Stimulated activated CD8-positive, alpha-beta memory T cell treated with anti-CD3 and anti-CD28 coated beads, Interleukin-4, amount 100 ng/mL, for 1 hour (primary cell): ENCODE measurements at places on chromosomes 3 and 15.

- DNase-seq: no peak
Measured at GRCh38 chr15:43498990-43499389, 6.0 kb upstream of the TP53BP1 start.

DNA sequence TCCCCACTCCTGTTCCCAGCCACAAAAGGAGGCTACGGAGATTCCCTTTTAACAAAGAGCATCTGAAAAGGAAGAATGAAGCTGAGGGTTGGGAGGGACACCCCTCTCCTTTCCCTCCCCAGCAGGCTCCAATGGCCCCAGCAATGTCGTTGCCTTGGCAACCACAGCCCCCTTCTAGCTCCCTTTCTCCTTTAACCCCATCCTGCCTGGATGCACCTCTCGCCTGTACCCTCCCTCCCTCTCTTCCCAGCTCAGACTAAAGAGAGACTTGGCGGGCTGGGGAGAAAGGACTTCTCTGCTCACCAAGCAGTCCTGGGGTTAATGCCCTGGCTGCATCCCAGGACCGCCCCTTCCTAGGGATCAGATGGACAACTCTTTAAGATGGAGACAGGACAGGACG lies 7.1 kb upstream of the RPL29 start:
- DNase-seq: no peak

GRCh38 chr15:70424937-70425411 lies 327.3 kb upstream of the TLE3 start:
- no peak for DNase-seq

GRCh38 chr3:21260507-21260906 lies 490.5 kb downstream of the ZNF385D start:
- no peak for DNase-seq

GRCh38 chr3:30135190-30135589 lies 471.2 kb upstream of the TGFBR2 start:
- no peak for DNase-seq

DNA sequence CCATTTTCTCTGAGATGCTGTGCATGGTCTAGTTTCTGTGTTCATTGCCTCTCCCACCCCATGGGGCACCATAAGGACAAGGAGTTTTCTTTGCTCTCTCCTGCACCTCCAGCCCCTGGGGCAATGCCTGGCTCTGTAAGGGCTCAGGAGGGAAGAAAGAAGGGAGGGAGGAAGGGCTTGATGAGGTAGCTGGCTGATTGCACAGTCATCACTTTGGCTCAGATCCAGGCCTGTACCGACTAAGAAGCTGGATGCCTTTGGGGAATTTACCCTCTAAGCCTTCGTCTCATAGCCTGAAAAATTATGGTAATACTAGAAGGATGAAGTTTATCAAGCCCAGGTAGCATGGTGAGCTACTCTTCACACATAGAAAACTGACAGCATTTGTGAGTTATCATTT lies 382.9 kb downstream of the GABRG3 start:
- no peak for DNase-seq

- DNase-seq: no peak
Measured at GRCh38 chr3:58416191-58416590, 17.4 kb downstream of the PDHB start.

DNA sequence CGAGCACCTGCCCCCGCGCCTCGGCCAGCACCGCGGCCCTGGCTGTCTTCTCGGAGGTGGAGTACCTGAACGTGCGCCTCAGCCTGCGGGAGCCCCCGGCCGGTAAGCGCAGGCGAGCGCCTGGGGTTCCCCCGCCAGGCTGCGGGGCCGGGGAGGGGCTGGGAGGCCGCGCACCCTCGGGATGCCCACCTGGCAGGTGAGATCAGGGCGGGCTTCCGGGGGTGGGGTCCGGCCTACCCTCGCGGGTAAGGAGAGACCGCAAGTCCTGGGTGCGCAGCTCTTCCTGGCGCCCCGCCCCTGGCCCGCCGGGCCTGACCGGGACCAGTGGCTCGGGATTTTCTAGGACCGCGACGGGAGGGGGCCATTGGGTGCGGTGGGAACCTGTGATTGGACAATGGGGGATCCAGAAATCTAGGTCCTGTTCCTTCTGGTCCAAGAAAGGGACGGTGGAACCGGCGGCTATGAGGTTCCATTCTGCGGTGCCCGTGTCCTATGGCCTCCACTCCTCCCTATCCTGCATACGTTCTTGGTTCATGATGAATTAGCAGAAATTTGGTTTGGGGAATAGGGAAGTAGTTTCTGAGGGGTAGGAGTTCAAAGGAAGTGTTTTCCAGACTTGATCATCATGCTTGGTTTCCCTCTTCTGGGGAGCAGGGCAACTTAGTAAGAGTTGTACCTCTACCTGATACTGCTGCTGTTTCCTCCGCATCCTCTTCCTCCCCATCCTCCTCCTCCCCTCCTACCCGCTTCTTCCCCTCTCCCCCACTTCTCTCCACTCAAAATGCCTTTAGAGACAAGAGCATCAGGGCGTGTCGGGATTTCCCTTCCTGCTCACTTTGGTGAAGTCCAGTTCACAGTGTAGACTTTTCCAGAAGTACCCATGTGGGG lies 808 bp downstream of the ARRDC4 start:
- DNase-seq: no peak

- no peak for DNase-seq
Measured at GRCh38 chr15:48563934-48564333, 81.6 kb downstream of the FBN1 start.

- DNase-seq: no peak
Measured at GRCh38 chr15:58490888-58491473, 59.2 kb downstream of the LIPC start.

DNA sequence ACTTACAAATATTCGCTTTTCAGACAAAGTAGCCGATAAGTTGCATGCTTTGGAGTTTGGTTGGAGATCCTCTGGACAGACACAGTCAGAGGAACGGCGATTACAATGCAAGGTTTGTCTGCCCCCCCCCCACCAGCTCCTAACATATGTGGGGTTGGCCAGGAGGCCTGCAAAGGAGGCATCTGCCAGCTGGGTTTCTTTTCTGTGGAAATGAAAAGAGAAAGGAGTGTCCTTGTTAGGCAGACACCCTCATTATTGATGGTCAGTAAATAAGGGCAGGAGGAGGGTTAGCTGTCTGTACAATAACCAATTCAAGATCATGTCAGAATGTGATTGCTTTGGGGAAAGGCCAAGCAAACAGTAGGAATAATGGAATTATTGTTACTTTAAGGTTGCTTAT lies 49.1 kb downstream of the TLNRD1 start:
- no peak for DNase-seq

DNA sequence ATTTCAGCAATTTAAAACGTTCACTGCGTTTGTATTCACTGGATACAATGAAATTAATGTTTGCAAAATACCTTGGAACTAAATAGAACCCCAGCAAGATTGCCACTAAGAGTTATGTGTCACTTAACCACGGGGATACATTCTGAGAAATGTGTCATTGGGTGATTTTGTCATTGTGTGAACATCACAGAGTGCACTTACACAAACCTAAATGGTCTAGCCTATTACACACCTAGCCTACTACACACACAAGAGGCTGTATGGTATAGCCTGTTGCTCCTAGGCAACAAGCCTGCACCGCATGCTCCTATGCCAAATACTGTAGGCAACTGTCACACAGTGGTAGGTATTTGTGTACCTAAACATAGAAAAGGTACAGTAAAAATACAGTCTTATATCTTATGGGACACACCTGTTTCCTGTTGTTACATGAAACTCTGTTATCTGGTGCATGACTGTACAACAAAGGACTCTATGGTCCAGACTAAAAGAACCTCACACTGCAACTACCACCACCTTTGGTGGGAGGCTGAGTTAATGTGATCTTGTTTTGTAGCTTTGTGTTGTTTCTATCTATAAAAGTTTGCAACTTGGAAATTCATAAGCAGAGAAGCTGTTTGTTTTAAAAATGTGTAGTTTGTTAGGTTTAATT lies 92.2 kb upstream of the NTRK3 start:
- DNase-seq: no peak

DNA sequence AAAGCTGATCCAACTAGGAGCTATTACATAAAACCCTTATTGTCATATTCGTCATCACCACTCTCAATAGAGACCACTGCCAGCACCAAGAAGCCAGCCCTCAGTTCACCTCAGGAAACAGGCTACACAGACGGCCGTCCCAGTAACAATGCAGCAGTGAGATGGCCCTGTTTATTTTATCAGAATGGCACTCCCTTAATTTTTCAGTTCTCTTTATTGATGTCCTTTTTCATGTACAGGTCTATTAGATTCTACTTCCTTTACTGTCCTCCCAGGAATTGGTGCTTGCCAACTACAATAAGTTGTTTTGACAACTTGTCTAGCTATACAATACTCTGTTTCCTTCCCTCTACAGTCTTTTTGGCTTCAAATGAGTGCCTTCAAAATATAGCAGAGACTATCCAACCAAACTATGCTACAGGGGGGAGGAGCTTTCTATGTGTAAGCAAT lies 272.5 kb downstream of the ZBTB20 start:
- no peak for DNase-seq

- no peak for DNase-seq
Measured at GRCh38 chr3:16510620-16511319, 2.7 kb downstream of the RFTN1 start.

GRCh38 chr15:77415450-77416147 lies 4.3 kb downstream of the PEAK1 start:
- DNase-seq: no peak

- no peak for DNase-seq
Measured at GRCh38 chr3:43587303-43587702, 34.5 kb downstream of the ANO10 start.

DNA sequence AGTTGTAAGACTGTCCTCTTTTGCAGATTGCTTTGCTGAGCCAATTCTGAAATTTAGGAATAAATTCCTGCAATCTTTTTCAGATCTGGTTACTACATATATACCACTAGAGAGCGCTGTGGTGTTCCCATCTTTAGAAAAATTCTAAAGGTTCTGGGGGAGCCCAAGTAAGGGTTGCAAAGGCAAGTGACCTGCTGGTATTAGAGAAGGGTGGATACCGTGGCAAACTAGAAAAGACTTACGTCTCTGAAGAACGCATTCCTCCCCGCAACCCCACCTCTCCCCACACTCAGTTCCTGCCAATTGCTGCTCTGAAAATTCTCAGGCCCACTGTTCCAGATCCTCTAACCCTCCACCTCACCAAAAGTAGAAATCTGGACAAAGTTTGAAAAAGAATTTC lies 48.5 kb downstream of the EFHB start:
- DNase-seq: no peak

DNA sequence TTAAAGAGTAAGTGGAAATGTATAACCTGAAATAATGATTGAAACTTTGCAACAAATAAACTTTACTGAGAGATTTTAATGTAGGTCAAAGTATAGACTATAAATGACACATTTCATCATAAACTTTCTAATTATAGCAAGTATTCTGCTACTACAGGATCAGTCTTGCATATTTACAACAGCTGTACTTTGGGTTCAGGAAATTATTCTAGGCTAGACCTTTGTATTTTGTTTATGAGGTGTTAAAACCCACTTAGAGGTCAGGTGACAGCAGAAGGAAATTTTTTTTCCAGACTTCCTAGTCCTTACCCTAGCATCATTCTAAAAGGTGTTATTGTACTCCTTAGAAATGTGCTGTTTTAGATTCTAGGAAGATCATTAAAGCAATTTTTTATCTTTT lies 2.3 kb downstream of the RNF7 start:
- no peak for DNase-seq

DNA sequence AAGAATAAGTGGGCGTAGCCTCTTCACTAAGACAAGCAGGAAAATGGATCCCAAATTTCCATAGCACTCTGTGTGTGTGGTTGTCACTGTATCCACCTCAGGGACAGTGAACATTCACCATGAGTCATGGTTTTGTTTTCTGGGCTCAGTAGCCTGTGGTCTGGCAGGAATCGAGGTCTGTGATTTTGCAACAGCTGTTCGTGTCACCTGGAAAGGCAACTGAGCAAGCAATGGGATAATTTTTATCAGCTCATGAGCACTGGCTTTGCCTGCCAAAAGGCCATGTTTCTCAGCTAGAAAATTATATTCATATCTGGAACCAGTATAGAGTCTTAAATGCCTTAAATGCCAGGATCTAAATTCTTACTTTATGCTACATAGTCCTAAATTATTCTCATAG lies 60.9 kb downstream of the STRIT1 start:
- DNase-seq: no peak

DNA sequence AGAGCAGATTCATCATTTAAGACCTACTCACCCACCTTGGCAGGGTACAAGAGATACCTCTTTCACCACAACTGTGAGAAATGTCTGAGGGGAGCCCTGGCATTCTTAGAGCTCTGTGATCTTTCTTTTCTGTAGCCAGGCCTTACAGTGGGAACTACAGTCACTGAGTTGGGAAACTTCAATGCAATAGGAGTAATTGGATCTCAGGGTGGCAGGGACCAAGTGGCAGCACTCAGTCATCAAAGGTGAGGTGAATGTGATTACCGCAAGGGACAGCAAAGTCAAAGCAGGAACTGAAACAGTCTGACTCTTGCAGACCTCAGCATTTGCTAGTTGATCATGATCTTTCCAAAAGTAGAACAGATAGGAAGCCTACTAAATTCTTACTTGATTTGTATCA lies 7.2 kb upstream of the MCF2L2 start:
- DNase-seq: no peak

GRCh38 chr3:188279502-188280335 lies 125.8 kb downstream of the LPP start:
- no peak for DNase-seq

GRCh38 chr3:100089812-100090668 lies 24.3 kb downstream of the FILIP1L start:
- DNase-seq: no peak

DNA sequence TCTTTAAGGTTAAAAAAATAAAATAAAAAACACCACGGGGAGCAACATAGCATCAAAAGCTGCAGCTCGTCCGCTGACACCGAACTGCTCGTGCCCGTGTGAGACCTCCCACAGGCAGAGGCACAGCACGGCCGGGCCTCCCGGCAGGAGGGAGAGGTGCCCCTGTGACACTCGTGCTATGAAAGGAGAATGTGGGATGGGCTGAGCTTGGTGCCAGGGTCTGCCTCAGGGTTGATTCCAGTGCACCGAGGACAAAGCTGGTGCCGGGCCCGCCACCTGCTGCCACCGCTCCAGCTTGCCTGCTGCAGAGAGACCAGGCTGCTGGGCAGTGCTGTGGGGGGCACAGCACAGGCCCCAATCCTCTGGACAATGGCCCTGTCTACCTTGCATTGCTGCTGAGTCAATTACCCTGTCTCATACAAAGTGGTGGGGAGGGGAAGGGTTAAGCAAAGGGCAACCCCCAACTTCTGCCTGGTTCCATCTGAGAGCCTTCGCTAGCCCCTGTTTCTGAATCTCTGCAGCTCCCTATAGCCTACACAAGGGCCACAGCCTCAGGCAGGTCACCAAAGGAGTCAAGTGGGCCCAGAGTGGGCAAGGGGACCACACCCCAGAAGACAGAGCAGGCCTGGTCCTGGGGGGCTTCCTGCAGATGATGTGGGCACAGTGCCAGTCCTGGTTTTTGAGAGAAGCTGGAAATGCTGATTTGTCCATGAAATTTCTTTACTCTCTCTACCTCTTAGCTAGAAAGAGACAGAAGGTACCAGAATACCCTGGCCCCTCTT lies 74.0 kb upstream of the SNRPA1 start:
- DNase-seq: no peak

- DNase-seq: no peak
Measured at GRCh38 chr3:192207239-192207638, 520.1 kb downstream of the FGF12 start.
